Fibroblast of upper back skin (primary cell): ENCODE measurements at places on chromosomes 11 and 22.

DNA sequence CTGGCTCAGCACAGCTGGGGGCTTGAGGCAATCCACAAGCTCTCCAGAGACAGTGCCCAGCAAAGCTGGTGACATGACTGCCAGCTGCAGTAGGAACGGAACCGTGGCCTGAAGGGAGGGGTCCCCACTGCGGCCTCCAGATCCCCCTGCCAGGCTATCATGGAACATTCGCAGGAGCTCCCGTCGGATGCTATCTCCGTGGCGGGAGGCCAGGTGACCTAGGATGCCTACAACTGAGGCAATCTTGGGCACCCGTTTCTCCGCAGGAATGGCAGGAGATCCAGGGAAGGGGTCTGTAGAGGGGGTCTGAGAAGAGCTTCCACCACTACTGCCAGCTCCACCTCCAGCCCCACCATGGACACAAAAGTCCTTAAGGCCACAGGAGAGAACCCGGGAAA is 2.6 kb upstream of the GANAB start:
- no peak for DNase-seq

DNA sequence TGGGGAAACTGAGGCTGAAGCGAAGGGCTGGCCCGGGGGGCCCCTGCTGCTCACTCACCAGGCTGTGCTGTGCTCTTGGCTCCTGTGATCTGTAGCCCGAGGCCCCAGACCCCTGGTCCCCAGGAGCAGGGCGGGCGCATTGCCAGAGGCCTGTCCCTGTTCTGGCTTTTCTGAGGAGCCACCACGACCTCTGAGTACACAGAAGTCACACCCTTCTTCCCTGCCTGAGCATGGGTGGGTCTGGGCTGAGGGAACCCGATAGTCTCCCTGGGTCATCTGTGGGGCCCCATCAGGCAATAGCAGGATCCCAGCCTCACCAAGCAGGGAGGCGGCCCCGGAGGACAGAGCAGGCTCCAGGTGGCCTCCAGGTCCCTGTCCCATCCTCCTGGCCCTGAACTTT is 5.1 kb downstream of the CASTOR1 start:
- no peak for DNase-seq

DNA sequence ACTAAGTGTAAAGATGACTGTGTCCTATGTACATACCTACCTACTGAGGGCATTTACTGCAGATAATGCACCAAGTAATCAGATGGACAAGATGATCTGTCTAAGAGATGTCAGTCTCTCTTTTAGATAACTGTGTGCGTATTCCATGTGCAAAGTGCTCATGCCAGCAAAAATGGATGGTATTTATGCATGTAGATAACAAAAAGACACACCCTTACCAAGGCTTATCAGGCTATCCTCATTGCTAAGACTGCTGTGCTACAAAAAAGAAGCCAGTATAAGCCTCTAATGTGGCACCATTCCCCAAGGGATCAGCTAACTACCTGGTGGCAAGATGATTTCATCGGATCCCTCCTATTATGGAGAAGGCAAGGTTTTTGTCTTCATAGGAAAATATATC is 34.3 kb upstream of the CD44 start:
- DNase-seq = no peak

- DNase-seq = peak; percentile 69
Measured at GRCh38 chr11:122751292-122752070, 86.8 kb upstream of the CRTAM start.

- DNase-seq = peak; percentile 17
Measured at GRCh38 chr11:11843211-11843621, 1.4 kb downstream of the USP47 start.
